ENCODE measurements at places on chromosomes 6 and 20. TPM values are rescaled to one million over a fixed set of nuclear protein-coding genes. Genes with fewer than 3 reads are reported as not detected.

ATP6V1G2 gene
- 0.89 TPM for total RNA-seq

AHCY gene
- total RNA-seq = 115 TPM

OTOR gene
- not detected for total RNA-seq

ZKSCAN8 gene
- total RNA-seq = 12.0 TPM

GTSF1L gene
- total RNA-seq = not detected

DNA sequence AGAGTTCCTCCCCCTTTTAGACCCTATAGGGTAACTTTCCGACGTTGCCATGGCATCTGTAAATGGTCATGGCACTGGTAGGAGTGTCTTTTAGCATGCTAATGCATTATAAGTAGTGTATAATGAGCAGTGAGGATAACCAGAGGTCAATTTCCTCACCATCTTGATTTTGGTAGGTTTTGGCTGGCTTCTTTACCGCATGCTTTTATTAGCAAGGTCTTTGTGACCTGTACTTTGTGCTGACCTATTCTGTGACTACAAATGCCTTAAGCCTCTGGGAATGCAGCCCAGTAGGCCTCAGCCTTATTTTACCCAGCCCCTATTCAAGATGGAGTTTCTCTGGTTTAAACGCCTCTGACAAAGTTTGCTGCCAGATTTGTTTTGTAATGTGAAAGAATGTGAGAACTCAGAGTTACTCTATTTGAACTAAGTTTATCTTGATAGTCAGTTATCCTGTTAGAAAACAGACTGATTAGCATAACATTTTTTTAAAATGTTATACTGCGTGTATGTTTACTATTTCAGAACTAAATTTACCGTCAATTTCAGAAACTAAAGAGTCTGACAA, 111.3 kb upstream of the PRSS16 start:
- peaks cover 5% of the 10 kb centered on the region for H3K4me1 ChIP-seq
- H3K27me3 ChIP-seq = no peaks in the 10 kb centered on the region
- no peak overlapping the region for H3K4me3 ChIP-seq
- DNase-seq = no peak

DNA sequence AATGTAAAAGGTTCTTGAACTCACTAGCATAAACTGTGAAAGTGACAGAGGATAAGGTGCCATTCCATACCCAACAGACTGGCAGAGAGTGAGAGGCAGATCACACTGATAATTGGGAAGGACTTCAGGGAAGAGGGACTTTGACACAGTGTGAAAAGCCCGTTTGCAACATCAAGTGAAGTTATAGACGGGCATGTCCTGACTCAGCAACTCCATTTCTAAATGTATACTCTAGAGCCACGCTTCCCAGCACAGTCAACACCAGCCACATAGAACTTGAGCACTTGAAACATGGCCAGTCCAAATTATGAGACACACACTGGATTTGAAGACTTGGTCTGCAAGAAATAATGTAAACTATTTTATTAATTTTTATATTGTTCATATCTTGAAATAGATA, 45.9 kb upstream of the XRN2 start:
- no peaks in the 10 kb centered on the region for H3K4me1 ChIP-seq
- H3K27ac ChIP-seq = no peak overlapping the region
- no peaks in the 10 kb centered on the region for H3K36me3 ChIP-seq
- H3K27me3 ChIP-seq = peaks cover 4% of the 10 kb centered on the region

DNA sequence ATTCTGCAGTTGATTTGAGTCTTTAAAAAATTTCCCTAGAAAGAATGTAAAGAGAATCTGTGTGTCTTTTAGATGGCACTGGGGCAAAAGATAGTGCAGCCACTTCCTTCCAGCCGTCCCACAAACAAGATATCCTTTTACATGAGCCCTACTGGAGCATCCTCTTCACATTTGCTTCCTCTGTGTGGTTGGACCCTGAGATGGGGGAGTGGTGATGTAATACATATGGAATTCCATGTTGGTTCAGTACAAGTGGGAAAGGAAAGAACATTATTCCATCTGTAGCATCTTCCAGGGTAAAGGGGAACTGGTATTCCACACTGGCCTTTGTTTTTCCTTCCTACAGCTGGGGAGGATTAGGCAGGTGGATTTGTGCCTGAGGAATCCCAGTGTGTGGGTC, 78.9 kb upstream of the ISM1 start:
- H3K27ac ChIP-seq = no peak overlapping the region
- no peak for DNase-seq

DNA sequence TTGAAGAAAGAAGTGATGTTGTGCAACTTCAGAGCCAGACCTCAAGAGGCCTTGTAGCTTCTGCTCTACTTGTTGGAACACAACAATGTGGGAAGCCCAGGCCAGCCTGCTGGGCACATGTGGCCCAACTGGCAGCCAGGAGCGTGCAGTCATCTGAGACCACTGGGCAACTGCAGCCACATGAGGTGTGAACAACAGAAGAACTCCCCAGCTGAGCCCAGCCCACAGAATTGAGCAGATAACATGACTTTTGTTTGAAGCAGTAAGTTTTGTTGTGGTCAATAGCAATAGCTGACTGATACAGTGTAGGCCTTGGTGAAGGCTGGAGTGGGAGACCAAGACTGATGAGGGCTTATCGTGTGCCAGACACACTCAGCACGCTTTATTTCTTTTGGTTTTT, 8.6 kb upstream of the ADAM33 start:
- no peaks in the 10 kb centered on the region for H3K36me3 ChIP-seq
- H3K4me1 ChIP-seq = peaks cover 17% of the 10 kb centered on the region
- H3K4me3 ChIP-seq = no peak overlapping the region

- no peak overlapping the region for H3K27ac ChIP-seq
- no peaks in the 10 kb centered on the region for H3K4me1 ChIP-seq
- H3K4me3 ChIP-seq = no peak overlapping the region
Observed at GRCh38 chr20:44056010-44056698, 130.8 kb downstream of the JPH2 start.

DNA sequence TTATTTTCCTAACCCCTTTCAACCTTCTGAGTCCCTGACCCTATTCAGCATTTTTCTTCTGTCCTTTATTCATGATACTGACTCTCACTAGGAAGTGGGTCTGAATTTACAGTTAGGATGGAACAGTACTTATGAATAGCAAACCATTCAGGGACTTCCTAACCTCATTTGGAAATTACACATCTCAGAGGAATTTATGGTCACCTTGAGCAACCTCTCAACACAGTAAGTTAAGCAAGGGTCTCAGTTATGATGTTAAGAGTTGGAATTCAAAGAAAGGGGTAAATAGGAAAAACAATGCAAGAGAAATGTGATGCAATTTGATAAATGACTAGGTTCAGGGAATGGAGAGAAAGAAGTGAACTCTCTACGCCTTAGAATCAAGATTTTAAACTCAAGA, 97.3 kb downstream of the GPR6 start:
- peak; percentile 39 for DNase-seq
- 0 out of 2 replicates have a peak overlapping the region, but pooled peaks have one; percentile 14 for H3K27ac ChIP-seq
- H3K4me1 ChIP-seq = peaks cover 10% of the 10 kb centered on the region

GRCh38 chr6:130381459-130382380, 15.9 kb downstream of the TMEM200A start:
- no peaks in the 10 kb centered on the region for H3K27me3 ChIP-seq
- no peak for DNase-seq
- H3K4me1 ChIP-seq = peaks cover 20% of the 10 kb centered on the region

Measured in GM23248 (cell line).